ENCODE measurements at places on chromosomes 2 and 18.
A peak's percentile ranks its signal among the peaks of the same experiment; 100 is the strongest.

DNA sequence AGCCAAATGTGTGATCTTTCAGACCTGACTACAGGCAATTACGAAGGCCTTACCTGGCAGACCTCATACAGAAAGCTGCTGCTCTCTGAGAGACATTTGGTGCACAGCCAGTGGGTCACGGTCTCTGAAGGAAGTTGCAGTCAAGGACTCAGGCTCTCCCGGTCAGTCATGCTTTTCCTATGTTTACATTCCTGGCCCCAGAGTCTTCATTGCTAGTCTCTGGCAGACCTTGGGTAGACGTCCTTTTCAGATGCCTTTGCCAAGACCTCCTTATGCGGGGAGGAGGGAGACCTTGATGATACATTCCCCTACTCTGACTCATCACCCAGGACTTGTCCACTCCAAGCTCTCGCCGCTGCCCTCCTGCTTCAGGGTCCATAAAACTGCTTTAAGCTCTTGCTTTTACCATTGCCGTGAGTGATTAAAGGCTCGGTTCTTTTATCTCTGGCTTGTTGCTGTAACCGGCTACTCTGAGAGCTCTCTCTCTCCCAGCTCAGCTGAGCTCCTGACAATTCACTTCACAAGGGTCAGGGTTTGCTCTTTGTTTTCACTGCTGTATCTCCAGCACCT lies 62.0 kb upstream of the SLC35F5 start:
- DNase-seq: peak; percentile 99

- DNase-seq: no peak
These were observed 286.8 kb downstream of the ARL6IP6 start for GRCh38 chr2:153005071-153005730.

DNA sequence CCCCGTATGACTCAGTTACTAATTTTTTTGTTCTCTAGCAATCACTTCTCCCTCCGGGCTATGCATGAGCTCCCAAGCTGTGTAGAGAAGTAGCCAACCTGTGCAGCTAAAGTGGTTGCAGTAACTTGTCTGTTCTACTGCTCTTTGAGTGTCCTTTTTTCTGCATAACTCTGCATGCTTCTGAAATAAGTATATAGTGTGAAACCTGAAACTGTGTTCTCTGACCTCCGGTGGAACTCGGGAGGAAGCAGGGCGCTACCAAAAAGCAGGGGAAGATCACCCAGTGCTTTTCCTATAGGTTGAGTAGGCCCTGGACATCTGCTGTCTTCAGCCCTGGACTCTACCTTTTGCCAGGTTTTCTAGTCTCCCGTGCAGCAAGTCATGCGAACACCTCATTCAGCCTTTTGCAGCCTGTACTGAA lies 47.8 kb downstream of the PHLPP1 start:
- no peak for DNase-seq

GRCh38 chr2:213932-214693 lies 49.7 kb downstream of the SH3YL1 start:
- no peak for DNase-seq

DNA sequence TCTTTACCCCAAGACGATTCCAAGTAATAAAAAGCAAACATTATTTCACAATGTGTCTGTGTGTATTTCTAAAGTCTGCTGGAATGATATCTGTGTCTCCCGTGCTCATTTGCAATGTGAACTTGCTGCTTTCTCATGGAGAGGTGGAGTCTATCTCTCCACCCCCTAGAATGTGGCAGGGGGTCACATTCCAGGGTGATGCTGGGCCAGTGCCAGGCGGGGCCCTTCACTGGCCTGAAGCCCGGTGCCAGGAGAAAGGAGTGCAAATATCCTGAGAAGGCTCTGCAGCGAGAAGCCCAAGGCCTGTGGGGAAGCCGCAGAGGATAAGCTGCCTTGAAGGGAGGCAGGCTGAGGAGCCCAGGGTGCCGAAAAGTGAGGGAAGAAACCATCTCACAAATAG lies 26.8 kb upstream of the LDLRAD4 start:
- no peak for DNase-seq

- no peak for DNase-seq
These were observed 43.9 kb downstream of the TOGARAM2 start for GRCh38 chr2:29024882-29025430.

All from AG09309 (cell line).